Inflammatory macrophage treated with lipopolysaccharide for 1 hour (primary cell): ENCODE measurements at places on chromosomes 13 and 19.

- no peak for DNase-seq
Observed at GRCh38 chr13:22837980-22838647, 342.7 kb upstream of the SGCG start.

DNA sequence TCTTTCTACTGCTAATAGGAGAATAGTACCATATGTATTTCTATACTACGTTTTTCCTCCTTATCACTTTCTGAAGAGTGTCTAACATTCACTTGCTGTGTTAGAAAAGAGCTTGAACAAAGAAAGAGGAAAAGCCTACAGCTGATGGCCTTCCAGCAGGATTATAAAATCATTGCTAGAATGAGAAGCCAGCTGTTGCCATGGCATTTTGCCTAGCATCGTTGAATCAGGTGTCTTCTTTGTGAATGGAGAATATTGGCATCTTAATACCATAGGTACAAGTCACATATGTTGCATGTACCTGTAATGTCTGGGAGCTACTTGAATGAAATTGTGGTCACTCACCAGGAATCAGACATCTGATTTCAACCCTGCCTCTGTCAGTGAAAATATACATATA is 1174.9 kb downstream of the PCDH17 start:
- DNase-seq, result no peak

DNA sequence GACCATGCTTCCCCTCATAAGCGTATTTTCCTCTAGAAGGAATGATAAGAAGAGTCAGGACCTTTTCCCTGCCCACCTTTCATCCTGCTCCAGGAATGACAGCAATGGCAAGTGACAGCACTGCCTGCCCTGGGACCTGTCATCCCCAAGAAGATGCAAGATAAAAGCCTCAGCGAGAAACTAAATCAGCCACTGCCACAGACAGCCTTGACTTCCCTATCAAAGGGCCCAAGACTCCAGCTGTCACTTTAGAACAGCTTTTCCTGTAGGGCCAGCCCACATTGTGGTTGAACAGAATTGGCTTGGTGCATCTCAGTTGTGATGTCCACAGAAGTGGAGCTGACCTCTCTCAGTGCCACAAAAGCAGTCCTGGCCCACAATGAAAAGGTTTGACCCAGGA is 1.1 kb downstream of the RAB8A start:
- DNase-seq, result no peak

GRCh38 chr19:926589-927350 is 935 bp downstream of the ARID3A start:
- peak; percentile 77 for DNase-seq

DNA sequence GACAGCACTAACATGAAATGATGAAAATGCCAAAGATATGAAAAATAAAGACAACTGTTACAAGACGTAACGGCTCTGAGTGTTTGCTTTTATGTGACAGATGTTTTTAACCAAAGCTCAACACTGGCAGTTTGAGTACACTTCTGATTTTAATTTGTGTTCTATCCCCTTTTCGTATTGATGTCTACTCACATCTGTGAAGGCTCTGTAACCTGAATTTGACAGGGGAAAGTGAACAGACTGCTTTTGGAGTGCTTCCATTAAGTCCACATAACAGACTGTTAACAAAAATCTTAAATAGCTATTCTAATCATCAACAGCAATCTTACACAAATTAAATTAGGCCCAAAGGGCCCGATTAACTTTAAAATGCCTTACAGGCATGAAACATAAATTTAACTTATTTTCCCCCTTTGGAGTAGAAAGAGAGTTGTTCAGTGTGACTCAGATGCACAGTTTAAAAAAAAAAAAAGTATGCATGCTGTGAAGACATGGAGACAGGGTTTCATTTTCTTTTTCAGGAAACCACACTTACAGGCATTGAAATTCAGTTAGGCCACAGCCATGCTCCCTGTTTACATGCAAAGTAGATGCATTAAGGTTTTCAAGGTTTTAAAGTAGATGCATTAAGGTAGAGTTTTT is 16.3 kb upstream of the RNASEH2B start:
- peak; percentile 40 for DNase-seq

- DNase-seq, result peak; percentile 8
Observed at GRCh38 chr13:26037302-26037701, 14.5 kb downstream of the SHISA2 start.

- no peak for DNase-seq
Observed at GRCh38 chr13:33968520-33969507, 150.9 kb downstream of the RFC3 start.

DNA sequence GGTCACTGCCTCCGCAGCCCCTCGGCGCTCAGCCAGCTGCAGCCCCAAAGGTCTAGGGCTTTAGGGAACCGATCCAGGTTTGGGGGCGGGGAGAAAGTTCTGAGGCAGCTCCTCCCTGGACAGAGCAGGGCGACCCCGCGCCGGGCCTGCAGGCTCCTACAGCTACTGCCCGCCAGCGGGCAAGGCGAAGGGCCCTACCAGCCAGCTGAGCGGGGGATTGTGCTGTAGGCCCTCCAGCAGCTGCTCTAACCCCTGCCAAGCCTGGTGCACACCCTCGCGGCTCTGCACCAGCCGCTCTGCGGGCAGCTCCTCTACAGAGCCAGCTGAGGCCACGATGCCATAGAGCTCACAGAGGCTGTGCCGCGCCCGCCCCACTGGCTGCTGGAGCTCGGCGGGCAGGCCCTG is 14.0 kb downstream of the PLIN4 start:
- no peak for DNase-seq

GRCh38 chr13:23513455-23513854 is 56.8 kb upstream of the TNFRSF19 start:
- DNase-seq, result no peak

- DNase-seq, result peak; percentile 50
Observed at GRCh38 chr13:28751175-28751960, 32.6 kb upstream of the SLC46A3 start.

GRCh38 chr19:12778017-12778904 is 2.9 kb upstream of the HOOK2 start:
- DNase-seq, result no peak

- no peak for DNase-seq
Observed at GRCh38 chr13:58531614-58532013, 900.1 kb downstream of the PCDH17 start.
